ENCODE measurements at places on chromosomes 7 and 10.

- peak; percentile 12 for ATAC-seq
These were observed 38.5 kb downstream of the GHRHR start for GRCh38 chr7:31002256-31002655.

DNA sequence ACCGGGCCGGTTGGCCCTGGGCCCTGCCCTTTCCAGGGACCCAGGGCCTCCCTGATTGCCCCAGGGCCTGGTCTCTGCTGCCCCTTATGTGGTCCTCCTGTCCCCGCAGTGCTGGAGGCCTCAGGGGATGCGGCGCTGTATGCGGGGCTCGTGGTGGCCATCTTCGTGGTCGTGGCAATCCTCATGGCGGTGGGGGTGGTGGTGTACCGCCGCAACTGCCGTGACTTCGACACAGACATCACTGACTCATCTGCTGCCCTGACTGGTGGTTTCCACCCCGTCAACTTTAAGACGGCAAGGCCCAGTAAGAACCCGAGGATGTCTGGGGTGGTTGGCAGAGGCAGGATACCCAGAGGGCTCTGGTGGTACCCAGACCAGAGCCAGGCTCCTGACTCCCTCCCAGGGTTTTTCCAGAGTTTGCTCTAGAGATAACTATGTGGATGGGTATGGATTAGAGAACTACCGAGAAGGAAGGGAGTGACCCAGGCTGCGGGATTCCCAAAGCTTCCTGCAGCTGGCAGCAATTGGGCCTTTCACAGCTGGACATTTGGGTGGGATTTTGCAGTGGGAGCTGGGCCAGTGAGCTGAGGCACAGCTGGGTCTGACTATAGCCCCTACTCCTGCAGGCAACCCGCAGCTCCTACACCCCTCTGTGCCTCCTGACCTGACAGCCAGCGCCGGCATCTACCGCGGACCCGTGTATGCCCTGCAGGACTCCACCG is 28.1 kb upstream of the SLC29A3 start:
- peak; percentile 26 for ATAC-seq

DNA sequence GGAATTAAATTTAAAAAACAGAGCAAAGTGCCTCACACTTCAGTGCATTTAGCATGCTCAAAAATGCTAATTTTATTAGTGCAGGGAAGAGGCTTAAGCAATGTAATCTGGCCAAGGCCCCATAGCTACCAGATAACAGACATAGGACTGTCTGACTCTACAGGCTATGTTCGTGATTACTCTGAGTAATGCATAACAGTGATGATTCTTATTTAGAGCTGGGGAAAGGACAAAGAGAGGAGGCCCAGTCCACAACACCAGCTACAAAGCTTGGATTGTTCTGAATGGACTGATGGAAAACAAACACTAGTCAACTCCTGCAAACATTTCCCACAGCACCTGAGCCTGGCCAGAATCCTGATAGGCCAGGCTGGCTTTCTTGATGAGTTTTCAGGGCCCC is 8.4 kb upstream of the CH25H start:
- no peak for ATAC-seq

DNA sequence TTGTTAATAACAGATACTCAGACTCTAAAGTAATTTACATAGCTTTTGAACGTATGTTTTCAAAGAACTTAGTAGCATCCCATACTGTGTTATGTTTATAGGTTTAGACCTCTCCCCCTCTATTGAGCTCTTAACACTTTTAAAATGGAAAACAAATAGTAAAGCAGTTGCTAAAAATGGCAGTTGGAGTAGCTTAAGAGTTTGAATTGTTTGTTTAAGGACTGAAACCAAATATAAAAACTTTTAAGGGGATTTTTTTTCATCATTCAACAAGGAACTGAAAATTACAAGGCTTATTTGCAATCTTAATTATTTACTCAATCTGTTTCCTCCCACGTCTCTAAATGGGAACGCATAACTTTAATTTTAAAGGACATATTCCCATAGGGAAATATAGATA is 1.6 kb upstream of the SPAG6 start:
- ATAC-seq: no peak

GRCh38 chr7:68865351-68866199 is 732.7 kb upstream of the AUTS2 start:
- ATAC-seq: no peak

- ATAC-seq: no peak
These were observed 60.7 kb downstream of the TNS3 start for GRCh38 chr7:47521011-47521795.

DNA sequence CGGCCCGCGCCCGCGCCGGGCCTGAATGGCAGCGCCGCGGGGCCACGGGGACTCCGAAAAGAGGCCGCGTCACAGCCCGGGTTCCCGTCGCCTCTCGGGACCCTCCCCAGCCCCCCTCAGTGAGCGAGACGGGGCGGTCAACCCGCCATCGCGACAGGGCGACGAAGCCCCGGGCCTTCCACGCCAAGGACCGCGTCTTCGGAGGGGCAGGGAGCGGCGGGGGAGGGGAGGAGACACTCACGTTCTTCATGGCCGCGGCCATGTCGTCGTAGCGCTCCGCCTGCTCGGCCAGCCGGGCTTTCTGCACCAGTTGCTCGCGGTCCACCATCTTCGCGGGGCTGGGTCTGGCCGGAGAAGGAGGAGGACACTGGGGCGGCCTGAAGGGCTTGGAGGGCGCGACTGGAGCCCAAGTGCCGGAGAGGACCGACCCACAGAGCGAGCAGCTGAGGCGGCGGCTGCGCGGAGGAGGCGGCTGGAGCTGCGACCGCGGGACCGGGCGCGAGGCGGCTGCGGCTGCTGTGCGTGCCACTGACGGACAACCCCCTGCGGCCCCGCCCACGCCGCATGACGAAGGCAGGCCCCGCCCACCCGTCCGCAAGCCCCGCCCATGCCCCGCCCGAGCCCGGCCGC is at the start of gene YWHAG:
Gene YWHAG, minus strand, starts transcription at position 511 of the 630 bp plus-strand sequence. Its CDS starts 183 bp downstream, at position 328.
- peak; percentile 68 for ATAC-seq

DNA sequence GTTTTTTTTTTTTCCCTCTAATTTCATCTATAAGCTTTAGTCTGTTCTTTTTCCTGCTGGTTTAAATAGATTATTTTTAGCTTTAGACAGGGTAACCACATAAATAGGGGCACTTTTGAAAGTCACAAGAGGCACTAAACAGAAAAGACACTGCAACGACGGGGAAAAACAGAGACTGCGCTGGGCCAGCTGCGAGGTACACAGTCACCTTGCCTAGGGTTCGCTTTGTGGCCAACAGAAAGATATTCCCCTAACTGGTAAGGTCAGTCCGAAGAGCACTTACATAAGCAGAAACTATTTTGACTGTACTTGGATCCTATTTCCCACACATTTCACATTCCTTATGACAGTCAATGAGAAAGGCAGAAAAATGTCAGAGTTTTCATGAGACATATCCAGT is 175.6 kb upstream of the PHF14 start:
- ATAC-seq: no peak

DNA sequence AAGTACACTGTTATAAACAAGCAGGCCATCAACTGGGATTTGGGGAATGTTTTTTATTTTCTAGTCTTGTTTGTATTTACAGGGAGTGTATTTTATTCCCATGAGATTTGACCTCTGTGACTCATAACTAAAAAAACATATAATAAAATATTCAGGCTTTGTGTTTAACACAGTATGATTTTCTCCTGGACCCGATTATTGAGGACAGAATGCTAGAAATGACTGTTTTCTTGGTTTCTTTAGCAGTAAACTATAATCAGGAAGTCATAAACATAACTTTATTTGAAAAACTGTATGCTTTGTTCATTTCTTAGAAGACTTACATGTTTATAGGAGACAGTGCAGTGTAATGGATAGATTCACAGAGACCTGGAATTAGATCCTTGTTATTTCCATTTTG is 2.1 kb downstream of the NHLRC2 start:
- ATAC-seq: no peak

DNA sequence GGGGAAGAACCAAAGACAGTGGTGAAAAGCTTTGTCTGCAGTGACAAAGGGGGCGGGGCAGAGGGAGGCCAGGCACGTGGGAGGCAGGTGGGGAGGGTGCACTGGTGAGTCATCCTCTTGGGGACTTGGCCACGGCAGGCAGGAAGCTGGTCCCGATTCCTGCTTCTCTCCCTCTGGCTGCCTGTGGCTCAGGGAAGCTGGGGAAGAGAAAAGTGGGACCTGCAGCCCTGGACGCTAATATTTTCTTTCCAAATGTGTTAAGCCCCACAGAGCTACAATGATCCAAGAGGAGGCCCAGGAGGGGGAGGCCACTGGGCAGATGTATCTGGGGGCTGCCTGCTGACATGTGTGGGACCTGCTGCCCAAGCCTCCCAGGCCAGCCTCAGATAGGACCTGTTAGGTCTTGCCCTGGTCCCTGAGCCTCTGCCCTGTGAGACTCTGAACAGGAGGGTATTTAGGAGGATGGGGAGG is 231.8 kb downstream of the KCNMA1 start:
- ATAC-seq: no peak

GRCh38 chr7:109549471-109550193 is 980.0 kb downstream of the DNAJB9 start:
- ATAC-seq: no peak

DNA sequence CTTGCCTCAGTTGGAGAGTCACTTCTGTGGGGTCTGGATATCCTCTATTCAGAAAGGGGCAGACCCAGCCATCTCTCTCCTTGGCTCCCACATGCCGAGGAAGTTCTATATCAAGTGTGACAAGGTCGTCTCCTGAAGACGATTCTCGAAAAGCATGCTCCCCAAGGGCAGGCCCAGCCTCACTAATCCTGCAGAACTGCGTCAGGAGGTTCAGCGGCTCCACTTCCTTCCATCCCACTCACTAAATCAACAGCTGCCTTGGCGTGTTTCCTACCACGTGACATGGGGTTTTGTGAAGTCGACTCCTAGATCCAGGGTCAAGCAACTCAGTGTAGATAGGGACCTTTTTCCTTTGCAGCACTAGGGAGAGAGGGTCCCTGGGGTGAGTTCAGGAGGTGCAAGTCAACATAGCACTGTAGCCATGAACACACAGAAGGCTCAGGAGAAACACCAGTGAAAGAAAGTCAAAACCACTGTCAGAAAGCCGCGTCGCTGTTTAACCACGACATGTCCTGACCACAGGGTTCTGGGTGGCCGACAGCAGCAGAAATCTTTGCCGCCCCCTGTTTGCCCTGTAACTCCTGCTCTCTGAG is 156.4 kb downstream of the PRPF18 start:
- no peak for ATAC-seq

GRCh38 chr10:80382989-80383388 is 25.4 kb upstream of the PRXL2A start:
- peak; percentile 38 for ATAC-seq

DNA sequence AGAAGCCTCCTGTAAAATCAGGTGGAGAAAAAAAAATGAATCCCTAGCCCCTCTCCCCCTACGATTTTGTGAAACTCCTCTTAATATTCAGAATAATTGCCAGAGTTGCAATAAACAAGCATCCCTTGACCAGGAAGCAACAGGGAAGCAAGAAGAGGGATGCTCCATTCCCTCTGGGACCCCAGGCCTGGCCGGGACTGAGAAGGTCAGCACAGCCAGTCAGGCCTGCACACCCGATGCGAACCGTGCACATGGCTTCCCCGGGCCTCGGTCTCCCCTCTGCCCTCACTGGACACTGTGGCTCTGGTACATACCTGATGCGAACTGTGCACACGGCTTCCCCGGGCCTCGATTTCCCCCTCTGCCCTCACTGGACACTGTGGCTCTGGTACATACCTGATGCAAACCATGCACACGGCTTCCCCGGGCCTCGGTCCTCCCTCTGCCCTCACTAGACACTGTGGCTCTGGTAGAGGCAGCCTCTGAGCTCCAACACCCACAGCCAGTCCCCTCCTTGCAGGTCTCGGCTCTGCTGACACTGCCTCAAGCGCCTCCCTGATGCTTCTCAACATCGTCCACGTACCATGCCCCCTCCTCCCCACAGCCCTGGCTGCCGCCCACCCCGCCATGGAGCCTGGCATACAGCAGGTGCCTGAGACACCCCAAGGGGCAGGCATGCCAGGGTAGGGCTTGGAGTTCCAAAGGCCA is 138.6 kb downstream of the DIP2C start:
- ATAC-seq: no peak

DNA sequence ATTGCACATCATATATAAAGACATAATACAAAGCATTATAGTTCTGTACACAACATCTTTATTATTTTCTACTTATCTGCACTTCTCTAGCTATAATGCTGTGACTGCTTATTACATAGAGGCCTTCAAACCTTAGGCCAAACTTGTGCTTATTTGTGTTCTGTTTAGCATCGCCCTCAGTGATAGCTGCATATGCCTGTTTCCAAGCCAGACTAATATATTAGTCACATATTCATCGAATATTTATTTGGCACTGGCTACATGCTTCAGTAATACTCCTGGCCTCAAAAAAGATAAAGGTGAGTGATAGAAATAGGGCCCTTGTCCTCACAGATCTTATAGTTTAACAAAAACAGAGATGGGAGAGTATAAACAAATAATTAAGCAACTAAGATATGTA is 30.2 kb upstream of the SEMA3D start:
- no peak for ATAC-seq

- no peak for ATAC-seq
These were observed 32.5 kb downstream of the BNIP3 start for GRCh38 chr10:131949041-131949862.

- ATAC-seq: no peak
These were observed 6.3 kb upstream of the MYO1G start for GRCh38 chr7:44985033-44985695.

GRCh38 chr7:94130716-94131115 is 126.6 kb upstream of the BET1 start:
- ATAC-seq: no peak

DNA sequence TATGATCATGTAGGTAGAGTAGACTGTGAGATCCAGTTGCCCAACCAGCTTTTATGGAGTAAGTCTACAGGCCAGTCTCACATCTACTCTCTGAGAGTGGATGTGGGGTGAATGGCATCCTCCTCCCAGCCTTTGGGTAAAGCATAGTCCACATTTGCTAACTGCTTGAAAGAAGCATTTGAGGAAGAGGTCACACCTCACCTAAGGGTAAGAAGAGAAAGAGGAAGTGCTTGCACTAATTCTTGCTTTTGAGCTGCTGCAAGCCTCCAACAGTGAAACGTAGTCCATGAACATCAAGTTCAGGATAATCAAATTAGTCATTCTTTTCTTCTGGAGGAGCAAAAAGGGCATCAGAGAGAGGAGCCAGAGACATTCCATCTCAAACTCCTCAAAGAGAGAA is 93.9 kb upstream of the AGR3 start:
- ATAC-seq: no peak

DNA sequence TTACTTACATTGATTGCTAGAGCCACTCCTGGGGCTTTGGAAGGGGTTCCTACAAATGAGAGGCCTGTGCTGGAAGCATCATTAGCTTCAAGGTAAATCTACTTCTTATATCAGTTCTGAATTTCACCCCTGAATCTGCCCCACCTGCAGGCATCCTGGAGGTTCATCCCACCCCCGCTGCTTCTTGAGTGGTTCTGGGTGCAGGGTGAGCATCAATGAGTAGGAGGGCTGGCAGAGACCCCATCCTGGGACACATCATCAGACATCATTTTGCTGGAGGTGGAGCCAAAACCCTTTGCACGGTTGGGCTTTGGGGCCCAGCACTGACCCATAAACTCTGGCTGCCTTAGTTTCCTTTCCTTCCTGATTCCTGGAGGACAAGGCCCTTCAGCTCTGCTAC is 143.7 kb downstream of the PTPN20 start:
- no peak for ATAC-seq

- ATAC-seq: no peak
These were observed 25.4 kb downstream of the KNDC1 start for GRCh38 chr10:133185421-133185820.
